ENCODE measurements at places on chromosomes 3 and 15.

GRCh38 chr3:47002171-47003055, 22.9 kb downstream of the NBEAL2 start:
- no peak for DNase-seq

DNA sequence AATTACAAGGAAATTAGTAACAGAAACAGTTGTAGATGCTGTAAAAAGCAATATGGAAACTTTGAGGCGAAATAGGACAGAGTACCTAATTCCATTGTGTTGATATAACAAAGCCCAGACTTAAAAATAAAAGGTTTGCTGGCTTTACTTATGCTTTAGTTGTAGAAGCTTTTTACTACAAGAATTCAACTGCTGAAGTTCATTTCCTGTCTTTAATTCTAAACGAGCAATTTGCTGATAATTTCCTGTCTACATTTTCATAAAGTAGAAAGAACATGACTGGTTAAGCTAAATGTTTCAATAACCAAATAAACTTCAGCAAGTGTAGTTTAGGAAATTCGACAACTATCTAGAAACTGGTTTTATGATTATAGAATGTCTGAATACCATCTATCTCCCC, 423.8 kb downstream of the MECOM start:
- DNase-seq: no peak

DNA sequence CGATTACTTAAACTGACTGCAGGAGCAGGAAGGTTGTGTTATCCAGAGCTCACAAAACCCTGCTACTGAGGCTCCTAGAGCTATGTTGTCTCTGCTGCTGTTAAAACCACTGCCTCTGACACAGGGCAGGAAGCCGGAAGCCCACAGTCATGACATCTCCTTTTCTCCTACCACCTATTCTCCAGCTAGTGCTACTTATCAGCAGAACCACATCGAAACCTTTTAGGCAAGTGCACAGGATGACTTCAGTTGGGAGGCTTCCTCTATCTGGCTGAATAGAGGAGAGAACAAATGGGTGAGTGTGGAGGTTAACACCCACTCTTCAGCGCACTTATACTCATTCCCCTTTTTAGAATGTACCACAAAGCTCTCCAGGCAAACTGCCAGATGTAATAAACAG, 638.0 kb downstream of the OTOL1 start:
- no peak for DNase-seq

- no peak for DNase-seq
Measured at GRCh38 chr15:80891006-80891405, 98.6 kb downstream of the MESD start.

DNA sequence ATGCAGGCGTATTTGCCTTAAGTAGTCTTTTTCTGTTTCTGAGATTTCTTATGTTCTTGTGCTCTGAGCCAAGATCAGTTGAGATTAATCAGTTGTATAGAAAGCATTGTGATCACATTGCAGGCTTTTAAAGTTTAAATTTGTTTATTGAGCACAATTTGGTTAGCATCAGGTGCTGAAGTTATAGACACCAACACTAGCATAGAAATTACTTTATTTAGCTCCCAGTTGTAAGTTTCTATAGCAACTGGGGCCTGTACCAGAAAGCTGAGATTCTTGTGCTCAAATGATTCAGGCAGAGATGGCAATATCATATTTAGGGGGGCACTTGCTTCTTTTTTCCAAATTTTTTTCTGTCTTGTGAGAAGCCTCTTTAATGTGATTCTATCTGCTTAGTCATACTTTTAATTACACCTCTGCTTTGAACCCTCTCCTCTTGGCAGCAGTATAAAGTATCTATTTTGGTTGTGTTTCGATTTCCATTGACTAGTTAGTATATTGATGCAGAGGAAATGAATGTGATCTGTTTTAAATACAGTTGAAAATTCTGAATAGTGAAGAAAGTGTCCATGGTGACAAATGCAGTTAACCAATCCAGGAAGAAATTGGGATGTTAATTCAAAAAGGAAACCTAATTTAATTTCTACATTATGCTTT, 241.7 kb upstream of the GBE1 start:
- no peak for DNase-seq

DNA sequence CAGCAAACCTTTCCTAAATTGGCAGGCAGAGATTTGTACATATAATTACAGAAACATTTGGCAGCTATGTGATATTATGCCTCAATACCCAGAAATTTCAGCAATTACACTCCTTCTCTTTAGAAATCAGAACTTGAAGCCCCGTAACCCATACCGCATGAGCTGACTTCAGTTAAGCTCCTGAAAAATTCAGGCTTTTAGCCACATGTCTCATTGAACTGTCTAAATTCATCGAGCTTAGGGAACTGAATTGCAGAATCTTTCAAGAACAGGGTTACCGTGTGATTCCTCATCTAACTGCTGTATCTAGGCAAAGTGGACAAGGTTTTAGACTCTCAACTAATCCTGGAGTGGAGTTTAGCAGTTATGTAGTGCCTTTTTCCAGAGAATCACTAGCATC, 333.0 kb downstream of the EPHA3 start:
- no peak for DNase-seq

DNA sequence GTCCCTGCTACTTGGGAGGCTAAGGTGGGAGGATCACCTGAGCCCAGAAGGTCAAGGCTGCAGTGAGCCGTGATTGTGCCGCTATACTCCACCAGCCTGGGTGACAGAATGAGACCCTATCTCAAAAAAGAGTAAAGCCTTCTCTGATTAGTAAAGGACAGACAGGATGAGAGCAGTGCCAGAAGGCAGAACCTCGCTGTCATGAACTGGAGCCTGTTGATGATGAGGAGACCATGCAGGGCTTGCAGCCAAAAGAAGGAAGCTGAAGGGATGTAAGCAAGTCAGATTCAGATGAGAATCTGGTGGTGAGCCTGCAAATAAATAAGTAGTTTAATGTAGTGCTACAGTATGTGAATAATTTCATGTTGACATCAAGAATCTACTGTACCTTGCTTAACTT, 52.8 kb downstream of the USP50 start:
- DNase-seq: no peak

DNA sequence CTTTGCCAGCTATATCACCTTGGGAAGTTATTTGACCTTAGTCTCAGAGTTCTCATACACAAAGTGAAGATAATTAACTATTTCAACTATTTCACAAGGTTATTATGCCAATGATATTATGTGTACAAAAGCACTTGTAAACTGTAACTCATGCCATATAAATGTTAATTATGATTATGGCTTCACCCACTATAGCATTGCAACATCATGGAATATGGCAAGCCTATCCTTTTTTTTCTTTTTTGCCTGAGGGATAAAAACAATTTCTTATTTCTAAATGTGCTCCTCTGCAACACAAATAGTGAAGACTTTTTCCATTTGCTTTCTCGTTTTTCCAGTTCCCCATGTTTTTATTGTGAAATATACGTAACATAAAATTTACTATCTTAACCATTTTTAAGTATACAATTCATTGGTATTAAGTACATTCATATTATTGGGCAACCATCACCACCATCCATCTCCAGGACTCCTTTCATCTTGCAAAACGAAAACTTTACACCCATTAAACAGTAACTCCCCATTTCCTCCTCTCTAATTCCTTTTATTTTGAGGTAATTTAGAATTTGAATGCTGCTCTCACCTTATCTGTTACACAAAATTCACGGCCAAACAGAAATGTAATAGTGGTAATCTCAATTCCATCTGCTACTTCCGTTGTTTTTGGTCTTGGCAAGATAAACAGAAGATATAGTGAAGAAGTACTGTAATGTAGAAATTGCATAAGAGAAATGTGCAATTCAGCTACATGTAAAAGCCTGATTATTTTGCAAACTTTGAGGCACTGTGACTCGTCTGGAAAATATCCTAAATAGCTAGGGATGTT, 46.3 kb downstream of the NANOGP8 start:
- no peak for DNase-seq

- no peak for DNase-seq
Measured at GRCh38 chr3:37773471-37773870, 88.2 kb upstream of the CTDSPL start.

DNA sequence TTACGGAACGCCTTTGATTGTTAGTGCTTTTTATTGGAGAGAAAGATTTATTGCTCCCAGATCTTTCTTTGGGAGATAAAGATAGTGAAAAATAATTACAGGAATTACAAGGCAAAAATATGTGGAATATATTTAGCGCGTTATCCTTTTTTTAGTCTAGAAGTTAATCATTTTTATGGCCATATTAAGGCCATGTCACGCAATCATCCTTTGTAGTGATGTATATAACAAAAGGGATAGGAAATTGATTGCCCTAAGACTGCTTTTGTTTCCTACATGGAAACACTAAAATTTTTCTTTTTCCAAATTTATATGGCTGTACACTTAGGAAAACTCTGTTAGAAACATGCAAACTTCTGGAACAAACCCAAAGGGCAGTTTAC, 1.5 kb downstream of the TRPC1 start:
- no peak for DNase-seq

- no peak for DNase-seq
Measured at GRCh38 chr3:126998728-126999127, 15.8 kb downstream of the PLXNA1 start.

DNA sequence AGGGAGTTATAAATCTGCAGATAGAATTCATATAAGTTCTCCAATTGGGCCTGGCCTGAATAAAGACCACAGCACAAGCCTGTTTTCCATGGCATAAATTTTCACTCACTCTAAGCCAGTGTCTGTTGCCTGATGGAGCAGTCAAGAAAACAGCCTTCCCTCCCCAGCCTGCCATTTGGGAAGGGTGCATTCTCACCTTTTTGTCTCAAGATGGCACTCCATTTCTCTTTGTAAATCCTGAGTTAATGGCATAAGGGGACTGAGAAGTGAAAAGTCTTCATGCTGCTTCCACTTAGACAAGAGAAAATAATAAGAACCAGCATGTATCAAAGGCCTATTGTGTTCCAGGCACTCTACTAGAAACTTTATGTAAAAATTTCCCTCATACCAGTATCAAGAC, 115.6 kb upstream of the MANF start:
- no peak for DNase-seq

DNA sequence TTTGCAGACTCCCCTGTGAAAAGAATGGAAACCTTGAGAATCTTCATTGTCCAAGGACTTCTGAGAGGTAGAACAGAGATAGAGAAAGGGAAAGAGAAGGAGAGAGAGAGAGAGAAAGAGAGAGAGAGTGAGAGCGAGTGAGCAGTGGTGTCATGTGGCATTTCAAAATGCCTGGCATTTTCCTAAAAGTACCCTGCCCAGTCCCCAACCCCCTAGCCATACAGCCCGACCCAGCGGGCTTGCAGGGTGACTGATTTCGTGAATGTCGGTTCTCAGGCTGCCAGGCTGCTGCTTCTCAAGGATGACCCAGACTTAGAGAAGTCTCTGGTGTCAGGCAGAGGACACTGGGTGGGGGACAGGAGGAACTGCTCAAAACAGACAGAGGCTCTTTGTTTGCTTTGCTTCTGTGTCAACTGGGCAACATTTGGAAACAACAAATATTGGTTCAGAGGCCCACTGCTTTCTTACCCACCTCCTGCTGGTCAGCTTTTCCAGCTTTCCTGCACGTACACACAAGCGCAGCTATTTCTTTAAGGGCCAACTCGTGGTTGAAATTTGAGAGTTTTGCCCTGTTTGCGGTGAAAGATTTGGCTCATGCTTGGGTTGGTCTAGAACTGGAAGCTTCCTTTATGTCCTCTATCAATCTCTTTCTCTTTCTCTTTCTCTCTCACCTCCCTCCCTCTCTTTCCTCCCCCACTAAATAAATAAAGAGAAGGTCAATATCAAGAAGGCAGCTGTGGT, 3.7 kb upstream of the TF start:
- DNase-seq: no peak

GRCh38 chr3:38497031-38497430, 891 bp downstream of the EXOG start:
- no peak for DNase-seq

- no peak for DNase-seq
Measured at GRCh38 chr3:66555214-66555844, 54.5 kb upstream of the LRIG1 start.

DNA sequence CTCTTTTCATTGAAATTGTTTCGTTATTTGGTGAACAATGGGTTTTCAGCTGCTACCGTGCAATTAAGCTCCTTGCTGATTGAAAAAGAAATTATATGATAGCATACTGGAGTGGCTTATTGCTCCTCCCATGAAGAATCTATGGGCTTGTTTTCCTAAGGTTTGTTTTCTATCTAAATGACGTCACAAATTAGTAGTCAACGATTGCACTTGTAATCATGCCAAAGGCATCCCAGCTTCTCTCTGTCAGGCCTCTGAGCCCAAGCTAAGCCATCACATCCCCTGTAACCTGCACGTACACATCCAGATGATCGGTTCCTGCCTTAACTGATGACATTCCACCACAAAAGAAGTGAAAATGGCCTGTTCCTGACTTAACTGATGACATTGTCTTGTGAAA, 388.0 kb upstream of the LMCD1 start:
- no peak for DNase-seq

GRCh38 chr15:88104357-88104756, 152.2 kb downstream of the NTRK3 start:
- DNase-seq: no peak

DNA sequence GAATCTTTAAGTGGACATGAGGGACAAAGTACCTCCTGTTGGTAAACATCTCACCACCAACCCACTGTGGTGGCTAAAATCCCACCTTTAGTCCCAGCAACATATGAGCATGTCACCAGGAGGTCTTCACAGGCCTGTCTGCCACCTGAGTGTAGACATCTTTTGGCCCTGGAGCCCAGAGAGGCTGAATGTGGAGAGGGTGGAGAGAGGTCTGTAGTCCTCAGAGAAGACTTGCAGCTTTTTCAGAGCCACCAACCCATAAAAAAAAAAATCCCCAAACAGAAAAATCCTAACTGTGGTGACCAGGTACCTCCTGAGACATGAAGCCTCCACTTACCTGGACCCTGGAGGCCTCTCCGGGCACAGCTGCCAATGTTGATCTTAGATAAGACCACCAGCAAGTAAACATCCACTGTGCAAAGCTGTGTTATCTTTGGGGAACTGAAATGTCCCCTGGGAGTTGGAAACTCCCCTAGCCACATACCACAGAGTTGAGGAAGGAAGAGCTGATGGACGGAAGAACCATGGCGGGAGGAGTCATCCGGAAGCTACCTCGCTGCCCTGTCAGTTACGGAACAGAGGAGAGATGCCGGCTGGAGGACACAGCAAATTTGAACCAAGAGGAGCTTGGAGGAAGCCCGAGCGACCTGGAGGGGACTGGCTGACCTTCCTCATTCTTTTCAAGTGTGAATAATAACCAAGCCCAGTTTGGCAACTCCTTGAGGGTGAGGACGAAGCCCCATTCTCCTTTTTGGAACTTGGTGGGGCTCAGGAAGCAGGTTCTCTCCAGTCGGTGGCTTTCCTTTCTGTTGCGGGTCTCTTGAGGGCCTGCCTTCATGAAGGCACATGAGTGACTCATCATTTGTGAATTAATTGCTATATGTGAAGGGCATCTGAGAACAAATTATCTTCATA, at the start of gene GHRL:
TSS of gene GHRL (minus strand) at position 443 of the 915 bp plus-strand sequence. CDS start 2,767 bp downstream, outside the sequence.
- DNase-seq: no peak

DNA sequence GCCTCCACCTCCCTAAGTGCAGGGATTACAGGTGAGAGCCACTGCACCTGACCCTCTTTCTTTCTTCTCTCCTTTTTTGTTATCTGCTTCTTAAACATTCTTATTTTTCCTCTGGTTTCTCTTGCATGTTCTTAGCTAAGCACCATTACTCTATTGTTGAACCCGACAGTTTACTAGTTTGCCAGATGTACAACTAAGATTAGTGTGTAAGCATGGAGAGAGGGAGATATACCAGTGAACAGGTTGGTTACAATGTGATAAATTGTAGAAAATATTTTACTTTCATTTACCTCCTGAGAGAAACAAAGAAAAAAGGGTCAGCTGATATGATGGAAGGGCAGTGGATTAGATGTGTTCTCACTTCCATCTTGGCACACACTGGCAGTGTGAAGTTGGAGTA, 4.9 kb downstream of the HAUS2 start:
- no peak for DNase-seq
